Activated naive CD8-positive, alpha-beta T cell treated with anti-CD3 and anti-CD28 coated beads for 36 hours (primary cell): ENCODE measurements at places on chromosomes 11 and 22.

- DNase-seq: no peak
Observed at GRCh38 chr22:30859714-30860095, 108.9 kb downstream of the MORC2 start.

DNA sequence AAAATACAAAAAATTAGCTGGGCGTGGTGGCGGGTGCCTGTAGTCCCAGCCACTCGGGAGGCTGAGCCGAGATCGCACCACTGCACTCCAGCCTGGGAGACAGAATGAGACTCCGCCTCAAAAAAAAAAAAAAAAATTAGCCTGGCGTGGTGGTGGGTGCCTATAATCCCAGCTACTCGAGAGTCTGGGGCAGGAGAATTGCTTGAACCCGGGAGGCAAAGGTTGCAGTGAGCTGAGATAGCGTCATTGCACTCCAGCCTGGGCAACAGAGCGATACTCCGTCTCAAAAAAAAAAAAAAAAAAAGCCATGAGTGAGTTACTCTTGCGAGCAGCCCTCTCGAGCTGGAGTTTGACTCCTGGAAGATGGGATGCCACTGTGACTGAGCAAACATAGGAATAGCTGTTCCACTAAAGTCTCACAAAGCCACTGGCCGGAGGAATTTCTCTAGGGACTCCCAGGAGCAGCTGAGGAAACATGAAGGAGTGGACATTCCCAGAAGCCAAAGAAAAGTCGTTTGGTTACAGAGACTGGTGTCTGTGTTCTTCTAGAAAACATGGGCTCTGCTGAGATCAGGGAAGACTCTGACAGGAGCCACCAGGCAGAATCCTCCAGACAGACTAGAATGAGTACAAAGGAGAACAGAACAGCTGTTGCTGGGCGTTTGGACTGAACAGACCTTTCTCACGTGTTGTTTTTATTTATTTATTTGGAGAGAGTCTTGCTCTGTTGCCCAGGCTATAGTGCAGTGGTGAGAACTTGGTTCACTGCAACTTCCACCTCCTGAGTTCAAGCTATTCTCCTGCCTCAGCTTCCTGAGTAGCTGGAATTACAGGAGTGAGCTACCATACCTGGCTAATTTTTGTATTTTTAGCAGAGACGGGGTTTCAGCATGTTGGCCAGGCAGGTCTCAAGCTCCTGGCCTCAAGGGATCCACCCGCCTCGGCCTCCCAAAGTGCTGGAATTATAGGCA lies 32.4 kb upstream of the MYH9 start:
- DNase-seq: no peak

- DNase-seq: no peak
Observed at GRCh38 chr22:28398981-28399380, 280.7 kb downstream of the TTC28 start.

GRCh38 chr22:19494676-19495173 lies 15.0 kb downstream of the CDC45 start:
- DNase-seq: no peak

DNA sequence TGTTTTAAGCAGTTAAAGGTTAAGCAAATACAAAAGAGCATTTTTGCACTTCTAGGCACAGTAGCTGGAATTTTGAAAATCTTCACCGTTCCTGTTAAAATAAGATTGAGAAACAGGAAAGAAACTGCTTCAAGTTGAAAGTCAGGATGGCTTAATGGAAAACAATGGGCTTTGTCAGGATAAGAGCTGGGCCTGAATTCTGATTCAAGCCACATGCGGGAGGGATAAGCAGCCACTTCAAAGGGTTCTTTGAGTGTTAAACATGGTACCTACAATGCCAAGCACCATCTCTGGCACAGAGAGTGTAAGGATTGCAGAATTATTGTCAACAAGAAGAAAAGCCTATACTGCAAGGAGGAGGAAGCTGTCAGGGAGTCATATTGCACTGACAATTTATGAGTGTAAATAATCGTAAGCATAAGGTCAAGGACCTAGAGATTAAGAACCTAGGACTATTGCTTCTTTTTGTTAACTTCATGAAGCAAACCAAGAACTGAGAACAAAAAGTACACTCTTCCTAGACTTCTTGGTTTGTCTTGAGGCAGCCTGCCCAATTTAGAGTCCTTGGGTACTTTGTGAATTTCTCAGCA lies 32.5 kb downstream of the MPPED2 start:
- no peak for DNase-seq

DNA sequence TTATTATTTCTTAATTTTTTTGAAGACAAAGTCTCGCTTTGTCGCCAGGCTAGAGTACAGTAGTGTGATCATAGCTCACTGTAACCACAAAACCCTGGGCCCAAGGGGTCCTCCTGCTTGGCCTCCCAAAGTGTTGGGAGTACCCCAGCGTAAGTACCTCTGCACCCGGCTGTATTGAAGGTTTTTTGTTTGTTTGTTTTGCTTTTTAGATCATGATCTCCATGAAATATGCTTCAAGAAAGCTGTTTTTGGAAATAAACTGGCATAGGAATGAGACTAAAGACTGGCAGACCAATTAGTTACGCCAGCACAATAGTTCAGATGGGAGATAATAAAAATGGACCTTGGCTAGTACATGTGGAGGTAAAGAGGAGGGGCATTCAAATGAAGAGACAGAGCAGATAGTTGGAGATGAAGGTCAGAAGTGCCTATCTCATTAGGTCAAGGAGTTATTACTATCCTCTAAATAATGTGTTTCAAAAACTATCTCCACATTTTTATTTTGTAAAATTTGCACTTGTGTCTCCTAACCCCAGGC lies 4.1 kb upstream of the MRPL48 start:
- DNase-seq: no peak

- DNase-seq: no peak
Observed at GRCh38 chr11:92941676-92942571, 27.5 kb upstream of the MTNR1B start.
